A549 treated with RU486 at 1 μM for 4 hours (cell line): ENCODE measurements at places on chromosomes 3 and 15. TPM values are rescaled to one million over a fixed set of nuclear protein-coding genes. Genes with fewer than 3 reads are reported as not detected.

OSBPL10 gene
- total RNA-seq, result 14.6 to 19.0 TPM (median 15.8 TPM) in 5 replicates

ANP32A gene
- 257 to 321 TPM (median 305 TPM) in 5 replicates for total RNA-seq

SMCO1 gene
- not detected in 5 replicates for total RNA-seq

LINGO1 gene
- total RNA-seq, result 6.7 to 12.1 TPM (median 8.9 TPM) in 5 replicates

GOLGA8G gene
- total RNA-seq, result not detected in 5 replicates

PTX3 gene
- total RNA-seq, result 0.42 to 1.2 TPM (median 0.91 TPM) in 5 replicates

CCR9 gene
- not detected in 5 replicates for total RNA-seq

HRH1 gene
- total RNA-seq, result 7.6 to 10.2 TPM (median 9.3 TPM) in 5 replicates

STRIT1 gene
- total RNA-seq, result not detected in 5 replicates

C3orf52 gene
- total RNA-seq, result 10.3 to 16.3 TPM (median 14.1 TPM) in 5 replicates

SLC35A5 gene
- total RNA-seq, result 6.4 to 18.7 TPM (median 15.7 TPM) in 5 replicates

NDUFB5 gene
- 46.4 to 53.6 TPM (median 48.5 TPM) in 5 replicates for total RNA-seq

ARPIN gene
- total RNA-seq, result 8.9 to 12.6 TPM (median 12.2 TPM) in 5 replicates

GP9 gene
- not detected in 5 replicates for total RNA-seq

STAB1 gene
- total RNA-seq, result not detected in 5 replicates

POMGNT2 gene
- total RNA-seq, result 6.4 to 8.7 TPM (median 7.8 TPM) in 5 replicates

GMNC gene
- not detected in 5 replicates for total RNA-seq

GPR171 gene
- not detected in 5 replicates for total RNA-seq

PEAK1 gene
- total RNA-seq, result 5.0 to 9.7 TPM (median 9.4 TPM) in 5 replicates

MEGF11 gene
- 0.13 to 0.80 TPM (median 0.65 TPM) in 5 replicates for total RNA-seq

B3GALNT1 gene
- total RNA-seq, result 0.15 to 0.23 TPM (median 0.21 TPM) in 3 of 5 replicates, not detected in the others
